ENCODE measurements at places on chromosomes 2 and 18.

DNA sequence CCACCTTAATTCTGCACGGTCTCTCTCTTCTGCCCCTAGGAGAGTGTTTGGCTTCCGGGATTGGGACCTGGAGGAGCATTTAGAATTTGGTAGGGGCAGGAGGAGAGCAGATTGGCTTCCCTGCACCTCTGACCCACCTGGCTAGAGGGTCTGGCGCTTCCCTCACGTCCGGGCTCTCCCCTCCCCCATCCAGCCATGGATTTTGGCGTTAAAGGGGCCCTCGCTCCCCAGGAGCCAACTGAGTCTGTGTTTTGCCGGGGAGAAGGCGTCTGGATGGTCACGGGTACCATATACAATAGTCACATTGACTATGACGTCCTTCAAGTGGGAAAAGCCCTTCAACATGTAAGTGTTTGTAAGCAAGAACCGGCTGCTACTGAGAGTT lies 6.6 kb downstream of the HOXD3 start:
- no peak for DNase-seq

GRCh38 chr2:106833256-106833655 lies 52.7 kb downstream of the ST6GAL2 start:
- DNase-seq: no peak

DNA sequence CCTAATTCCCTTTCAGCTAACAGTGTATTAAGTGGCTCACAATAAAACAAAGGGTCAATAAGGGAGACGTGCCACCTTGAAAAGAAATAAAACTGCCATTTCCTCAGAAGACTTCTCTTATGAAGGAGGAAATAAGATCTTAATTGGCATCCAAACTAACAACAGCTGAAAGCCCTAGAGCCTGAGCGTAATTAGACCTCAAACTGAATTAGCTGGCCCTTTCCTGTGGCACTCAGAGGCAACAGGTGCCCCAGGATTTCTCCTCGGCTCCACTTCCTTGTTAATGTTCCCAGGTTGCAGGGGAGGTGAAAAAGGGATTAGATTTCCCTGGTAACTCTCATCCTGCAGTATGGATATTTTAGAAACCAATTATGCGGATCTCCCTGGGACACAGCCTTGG lies 804.3 kb downstream of the DCDC2C start:
- no peak for DNase-seq

GRCh38 chr2:54952978-54953456 lies 97.2 kb downstream of the RTN4 start:
- no peak for DNase-seq

DNA sequence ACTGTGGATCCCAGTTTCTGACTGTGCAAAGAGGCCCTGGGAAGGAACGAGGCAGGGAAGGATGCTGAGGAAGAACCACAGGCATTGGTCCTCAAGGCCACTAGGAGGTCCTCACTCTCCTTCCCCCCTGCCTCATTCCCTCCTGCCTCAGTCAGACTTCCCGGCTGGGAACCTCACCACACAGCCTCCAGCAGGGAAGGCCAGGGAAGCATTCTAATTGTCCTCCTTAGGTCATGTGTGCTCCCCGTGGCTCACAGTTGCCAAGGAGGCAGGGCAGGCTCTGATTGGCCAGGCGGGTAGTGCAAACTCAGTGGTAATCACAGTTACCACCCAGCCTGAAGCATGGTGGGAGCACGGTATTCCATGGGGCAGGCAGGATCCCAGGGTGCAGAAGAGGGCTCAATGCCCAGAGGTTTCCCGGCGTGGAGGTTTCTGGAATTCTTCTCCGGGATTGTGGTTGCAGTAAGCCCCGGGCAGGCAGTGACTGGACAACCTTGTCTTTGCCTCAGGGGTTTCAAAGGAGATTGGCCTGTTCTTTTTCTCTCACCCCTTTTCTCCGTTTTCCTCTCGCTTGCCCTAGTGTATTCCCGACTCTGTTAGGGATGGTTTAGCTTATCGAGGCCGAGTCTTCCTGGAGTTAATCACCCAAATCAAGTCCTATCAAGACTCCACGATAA lies 27.1 kb downstream of the FER1L5 start:
- no peak for DNase-seq

DNA sequence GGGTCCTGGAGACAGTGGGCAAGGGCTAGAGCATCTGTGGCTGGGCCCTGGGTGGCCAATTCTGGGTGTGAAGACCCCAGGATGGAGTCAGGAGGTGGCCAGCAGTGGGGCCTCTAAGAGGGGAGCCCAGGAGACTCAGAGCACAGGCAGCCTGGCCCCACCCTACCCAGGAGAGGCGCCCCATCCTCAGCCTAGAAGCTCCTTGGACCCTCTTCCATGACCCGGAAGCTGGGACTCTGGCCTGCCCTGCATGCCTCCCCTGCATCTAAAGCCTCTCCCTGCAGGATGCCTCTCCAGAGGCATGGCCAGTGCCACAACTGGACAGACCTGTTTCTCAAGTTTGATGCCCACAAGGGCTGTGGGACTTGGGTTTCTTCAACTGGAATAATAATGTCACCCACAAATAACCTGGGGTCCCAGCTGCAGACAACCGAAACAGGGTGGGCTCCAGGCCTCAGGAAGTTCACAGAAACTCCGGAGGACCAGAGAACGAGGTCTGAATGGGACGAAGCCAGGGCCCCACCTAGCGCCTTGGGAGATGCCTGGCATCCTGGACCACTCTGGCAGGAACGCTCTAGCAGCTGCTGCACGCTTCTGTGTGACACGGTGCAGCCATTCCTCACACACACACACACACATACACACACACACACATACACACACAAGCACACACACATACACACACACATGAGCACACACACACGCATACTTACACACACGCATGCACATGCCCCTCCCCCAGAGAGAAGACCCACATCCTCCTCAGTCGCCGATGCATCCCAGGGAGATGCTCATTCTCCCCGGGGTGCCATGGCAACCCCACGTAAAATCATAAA lies 16.4 kb downstream of the KCNIP3 start:
- no peak for DNase-seq

DNA sequence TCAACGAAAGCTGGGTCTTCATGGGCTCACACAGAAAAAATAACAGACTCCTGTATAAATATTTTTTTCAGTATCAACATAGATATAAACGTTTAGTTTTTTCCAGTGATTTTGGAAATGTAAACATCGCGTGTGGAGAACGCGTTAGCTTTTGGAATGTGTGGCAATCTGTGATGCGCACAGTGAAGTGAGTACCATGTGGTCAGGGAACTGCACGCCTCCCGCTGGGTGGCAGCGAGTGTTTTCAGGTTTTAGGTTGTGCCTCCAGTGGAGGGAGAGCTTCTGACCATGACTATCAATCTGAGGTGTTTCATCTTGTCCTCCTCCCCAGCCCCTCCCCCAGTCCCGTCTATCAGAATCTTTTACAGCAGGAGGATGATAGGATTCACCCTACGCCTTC lies 127.8 kb downstream of the ARHGAP28 start:
- DNase-seq: no peak

- DNase-seq: peak; percentile 34
These were observed 50.6 kb downstream of the RAPH1 start for GRCh38 chr2:203484266-203485112.

DNA sequence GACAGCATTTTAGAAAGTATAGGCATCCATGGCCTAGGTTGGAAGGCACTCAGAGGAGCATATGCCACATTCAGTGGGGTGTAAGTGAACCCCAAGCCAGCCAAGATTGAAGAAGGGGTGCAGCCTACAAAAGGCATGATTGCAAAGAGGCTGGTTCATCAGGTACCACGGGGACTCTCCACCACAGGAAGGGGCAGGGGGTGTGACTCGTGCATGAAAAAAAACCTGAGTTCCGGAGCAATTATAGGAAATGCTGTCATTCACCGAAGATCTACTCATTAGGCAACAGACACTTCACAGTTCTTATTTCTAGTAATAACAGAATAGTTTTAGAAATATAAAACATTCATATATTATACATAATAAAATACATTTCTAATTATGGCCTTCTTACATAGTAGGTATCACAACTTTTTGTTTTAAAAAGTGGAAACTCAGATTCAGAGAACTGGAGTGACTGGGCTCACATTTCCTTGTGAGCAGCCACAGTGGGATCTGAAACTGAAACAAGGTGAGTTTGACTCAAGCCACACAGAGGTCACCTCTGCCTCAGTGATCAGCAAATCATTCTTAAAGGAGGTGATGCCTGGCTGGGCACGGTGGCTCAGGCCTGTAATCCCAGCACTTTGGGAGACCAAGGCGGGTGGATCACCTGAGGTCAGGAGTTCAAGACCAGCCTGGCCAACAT lies 188.4 kb upstream of the GYPC start:
- DNase-seq: no peak

GRCh38 chr2:108428286-108429009 lies 20.6 kb upstream of the GCC2 start:
- no peak for DNase-seq

DNA sequence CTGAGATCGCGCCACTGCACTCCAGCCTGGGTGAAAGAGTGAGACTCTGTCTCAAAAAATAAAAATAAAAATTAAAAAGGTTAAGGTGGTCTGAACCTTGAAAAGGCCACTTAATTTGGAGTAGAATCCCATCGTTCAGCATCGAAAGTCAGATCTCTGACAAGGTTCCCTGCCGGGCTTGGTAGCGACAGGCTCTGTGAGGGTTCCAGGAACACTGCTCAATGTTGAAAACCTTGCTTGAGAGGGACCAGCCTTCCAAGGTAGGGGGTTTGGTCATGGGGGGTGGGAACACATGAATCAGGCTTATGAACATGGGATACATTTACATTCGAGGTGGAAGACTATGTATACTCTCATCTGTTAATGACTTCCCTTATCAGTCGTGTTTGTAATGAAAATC lies 232.2 kb downstream of the FHOD3 start:
- DNase-seq: no peak

DNA sequence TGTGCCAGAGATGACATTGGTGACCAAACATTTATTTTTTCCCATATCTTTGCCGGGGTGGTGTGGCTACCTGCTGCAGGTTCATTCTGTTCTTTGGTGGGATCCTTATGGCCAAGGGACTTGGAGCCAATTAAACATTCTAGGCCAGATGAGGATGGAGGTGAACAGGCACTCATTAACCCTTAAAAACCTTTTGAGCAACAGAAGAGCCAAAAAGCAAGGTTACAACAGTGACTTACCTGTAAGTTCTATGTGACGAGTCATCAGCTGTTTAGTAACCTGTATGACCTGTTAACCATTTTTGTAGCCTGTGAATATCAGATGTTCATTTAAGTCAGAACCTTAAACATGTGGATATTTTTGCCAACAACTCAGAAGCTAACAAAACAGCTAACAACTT lies 105.6 kb downstream of the XRCC5 start:
- DNase-seq: no peak

GRCh38 chr2:2286592-2286991 lies 44.5 kb downstream of the MYT1L start:
- no peak for DNase-seq

All from stimulated activated CD8-positive, alpha-beta memory T cell treated with anti-CD3 and anti-CD28 coated beads, Interleukin-4, amount 100 ng/mL, for 48 hours (primary cell).